ENCODE measurements at places on chromosomes 5 and 9.

DNA sequence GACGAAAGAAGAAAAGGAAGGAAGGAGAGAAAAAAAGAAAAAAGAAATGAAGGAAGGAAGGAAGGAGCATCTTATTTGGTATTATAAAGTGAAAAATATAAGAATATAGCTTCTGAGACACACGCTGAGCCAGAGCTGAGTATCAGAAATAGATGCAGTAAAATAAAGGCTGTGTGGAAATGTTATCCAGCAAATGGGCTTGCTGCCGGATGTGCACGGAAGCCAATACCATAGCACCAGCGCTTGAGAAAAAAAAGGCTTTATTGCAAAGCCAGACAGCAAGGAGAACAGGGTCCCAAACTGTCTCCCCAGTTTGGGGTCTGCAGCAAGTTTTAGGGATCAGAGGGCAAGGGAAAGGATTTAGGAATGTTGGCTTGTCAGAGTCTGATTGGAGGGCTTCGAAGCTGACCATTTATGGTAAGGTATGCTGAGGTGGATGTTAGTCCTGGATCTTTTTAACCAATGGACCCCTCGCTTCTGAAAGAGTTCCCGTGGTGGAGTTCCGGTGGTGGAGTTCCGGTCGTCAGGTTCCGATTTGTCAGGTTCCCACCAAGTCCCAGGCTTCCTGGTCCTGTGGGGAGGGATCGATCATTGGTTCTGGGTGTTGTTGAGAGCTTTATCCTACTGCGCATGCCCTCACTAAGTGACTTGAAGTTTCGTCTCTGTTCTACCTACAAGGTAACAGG lies 70.4 kb downstream of the SFXN1 start:
- no peak for DNase-seq

DNA sequence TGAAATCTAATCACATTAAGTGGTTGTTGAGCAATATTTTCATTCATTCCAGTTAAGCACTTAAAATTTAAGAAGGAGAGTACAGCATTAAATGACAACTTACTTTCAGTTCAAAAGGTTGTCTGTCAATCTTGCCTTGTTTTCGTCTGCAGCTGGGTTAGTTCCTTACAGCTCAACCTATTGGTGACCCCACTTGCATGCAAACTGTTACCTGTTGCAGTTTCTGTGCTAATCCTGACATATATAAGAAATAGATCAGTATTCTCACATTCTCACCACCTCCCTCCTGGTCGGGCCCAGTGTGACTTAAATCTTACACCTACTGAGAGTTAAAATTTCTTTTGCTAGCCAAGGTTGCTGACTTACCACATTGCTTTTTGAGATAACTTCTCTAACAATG lies 191.8 kb upstream of the SMC2 start:
- no peak for DNase-seq

DNA sequence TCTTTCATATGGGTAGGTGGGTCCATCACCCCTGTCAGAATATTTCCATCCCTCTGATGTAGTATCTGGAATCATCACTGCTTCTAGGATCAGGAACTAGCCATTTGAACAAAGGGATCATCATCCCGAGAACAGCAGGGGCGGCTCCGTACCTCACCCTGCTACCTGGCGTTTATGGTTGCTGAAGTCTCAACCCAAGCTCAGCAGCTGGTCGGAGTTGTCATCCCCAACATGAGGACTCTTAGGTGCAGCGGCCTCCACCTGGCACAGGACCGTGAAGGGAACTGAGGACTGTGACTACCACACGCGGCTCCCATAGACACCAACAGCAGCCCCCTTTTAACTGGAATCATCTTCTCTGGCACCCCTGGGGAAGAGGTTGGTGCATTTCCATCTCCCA lies 35.1 kb downstream of the ROR2 start:
- no peak for DNase-seq

DNA sequence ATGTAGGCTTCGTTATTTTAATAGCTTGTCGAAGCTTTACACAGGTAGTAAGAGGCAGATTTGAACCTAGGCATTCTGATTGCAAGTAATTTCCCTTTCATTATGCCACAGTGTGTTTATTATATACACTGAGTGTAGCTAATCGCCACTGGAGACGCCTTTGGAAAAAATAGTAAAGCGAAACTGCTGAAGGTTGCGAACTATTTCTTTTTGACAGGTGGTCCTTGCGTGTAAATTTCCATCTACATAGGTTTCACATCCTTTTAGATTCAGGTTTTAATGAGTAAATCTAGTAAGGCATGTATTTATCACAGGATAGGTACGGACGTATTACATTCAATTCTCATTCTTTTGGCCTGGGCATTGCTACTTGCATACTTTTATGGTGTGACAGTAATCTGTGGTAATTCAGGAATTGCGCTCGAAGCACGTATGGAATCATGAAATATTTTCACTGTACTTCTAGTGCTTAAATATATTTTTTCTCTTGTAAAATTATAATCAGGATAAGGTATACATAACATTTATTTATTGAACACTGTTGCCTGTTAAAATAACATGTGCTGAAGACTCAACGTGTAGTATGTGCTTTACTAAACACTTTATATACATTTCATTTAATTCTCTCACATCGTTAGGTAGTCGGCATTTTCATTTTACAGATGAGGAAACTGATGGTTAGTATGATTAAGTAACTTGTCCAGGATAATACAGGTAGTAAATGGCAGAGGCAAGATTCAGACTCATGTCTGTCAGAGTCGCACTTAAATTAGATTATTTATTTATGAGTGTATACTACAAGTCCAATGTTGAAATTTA lies 1.8 kb downstream of the MARCHF6 start:
- no peak for DNase-seq

- DNase-seq = no peak
Observed at GRCh38 chr5:1875843-1876659, 6.7 kb downstream of the IRX4 start.

- no peak for DNase-seq
Observed at GRCh38 chr5:106873568-106873967, 797.2 kb downstream of the EFNA5 start.

- DNase-seq = peak; percentile 29
Observed at GRCh38 chr9:108316066-108316465, 539.7 kb downstream of the ACTL7B start.

Measured in AG08395 (cell line).